ENCODE measurements at places on chromosomes 12 and 14.

DNA sequence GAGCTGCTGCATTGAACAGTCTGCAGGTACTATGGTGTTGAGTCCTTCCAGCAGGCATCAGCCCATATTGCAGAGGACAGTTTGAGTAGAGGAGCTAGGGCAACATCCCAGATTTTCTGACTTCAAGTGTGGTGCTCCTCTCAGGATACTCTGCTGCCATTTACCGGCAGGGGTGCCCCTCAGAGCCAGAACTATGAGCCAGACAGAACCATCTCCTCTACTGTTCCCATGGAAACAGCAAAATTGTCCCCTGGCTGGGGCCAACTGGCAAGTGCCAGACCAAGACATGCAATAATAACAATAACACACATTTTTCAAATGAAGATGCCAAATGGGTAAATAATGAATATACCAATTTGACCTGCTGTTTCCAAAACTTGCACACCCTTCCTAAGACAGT lies 102.9 kb downstream of the ADCK1 start:
- DNase-seq = no peak

DNA sequence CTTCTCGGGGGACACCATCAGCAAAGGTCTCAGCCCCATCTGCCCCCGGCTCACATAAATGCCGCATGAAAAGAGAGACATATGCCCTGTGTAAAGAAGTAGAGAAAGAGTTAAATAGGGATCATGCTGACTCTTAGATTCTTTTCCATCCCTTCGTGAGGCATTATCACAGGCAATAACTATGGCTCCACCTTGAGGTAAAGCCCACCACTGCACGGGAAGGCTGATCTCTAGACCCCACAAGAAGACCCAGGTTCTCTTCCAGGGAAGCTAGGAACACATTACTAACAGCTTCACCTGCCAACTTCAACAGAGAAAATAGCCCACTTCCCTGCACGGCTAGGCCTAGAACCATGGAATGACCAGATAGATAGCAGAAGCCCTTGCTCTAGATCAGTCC lies 14.1 kb upstream of the NOP2 start:
- DNase-seq = no peak

DNA sequence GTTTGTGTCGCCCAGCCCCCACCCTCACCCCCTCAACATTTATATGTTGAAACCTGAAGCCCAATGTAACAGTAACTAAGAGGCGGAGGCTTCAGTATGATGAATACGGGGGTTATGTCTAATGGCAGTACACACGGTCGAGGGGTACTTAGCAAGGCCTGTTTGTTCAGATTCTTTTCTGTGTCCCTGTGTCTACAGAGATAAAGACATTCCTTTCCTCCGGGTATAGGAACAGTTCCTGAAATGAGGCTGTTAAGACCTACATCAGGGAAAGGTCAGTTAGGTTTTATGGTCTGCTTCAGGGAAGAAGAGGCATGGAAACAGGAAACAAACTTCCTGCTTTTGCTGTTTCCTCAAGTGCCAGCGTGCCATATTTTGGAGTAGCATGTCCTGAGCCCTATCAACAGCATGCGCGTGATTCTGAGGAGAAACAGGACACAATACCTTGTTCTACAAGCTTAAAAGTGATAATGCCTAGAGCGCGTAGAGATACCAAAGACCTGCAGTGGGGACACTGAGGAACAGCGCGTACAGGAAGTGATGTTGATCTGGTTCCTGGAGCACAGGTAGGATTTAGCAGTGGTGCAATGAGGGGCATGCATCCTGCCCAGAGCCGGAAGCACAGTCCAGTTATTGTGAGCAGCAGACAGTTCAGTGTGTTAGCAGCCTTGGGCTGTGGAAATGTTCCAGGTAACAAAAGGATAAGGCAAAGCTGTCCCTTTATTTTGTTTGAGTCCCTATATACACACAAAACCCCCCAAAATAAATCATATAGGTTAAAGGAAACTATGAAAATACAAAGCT lies 47.2 kb downstream of the FGD4 start:
- DNase-seq = no peak

DNA sequence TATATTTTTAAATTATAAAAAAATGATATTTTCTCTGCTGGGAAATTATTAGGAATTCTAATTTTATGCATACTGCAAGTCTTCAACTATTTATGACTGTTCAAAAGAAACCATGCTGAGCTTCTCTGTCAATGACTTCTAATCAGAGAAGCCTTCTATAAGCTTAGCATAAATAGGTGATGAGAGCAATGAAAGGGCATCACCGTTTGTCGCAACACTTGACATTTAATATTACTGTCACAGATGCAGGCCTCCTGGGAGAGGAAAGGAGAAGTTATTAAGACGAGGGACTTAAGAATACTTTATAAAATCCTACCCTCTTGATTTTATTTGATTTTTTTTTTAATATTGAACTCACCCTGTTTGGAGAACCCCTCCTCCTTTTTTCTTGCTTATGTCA lies 69.8 kb downstream of the CAPZA3 start:
- no peak for DNase-seq

DNA sequence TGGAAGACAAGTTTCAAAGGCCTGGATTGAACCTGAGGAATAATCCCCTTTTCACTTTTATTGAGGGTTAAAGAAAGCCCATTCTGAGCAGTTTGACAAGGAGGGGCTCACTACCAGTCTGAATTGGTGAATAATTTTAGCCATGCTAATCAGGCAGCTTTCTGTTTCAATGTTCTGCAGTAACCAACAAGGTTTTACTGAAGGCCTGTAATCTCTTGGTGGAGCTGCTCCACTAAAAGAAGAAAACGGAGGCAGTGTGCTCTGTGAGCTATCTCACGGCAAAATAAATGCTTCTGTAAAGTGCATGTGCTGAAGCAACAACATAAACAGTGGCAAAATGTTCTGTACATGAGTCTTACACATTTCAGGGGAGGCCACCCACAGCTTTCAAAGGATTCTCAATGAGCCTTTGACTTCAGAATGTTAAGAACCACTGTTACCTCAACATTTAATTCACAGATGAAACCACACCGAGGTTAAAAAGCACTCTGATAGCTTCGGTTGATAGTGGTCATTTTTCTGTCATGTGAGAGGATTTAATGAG lies 111.2 kb downstream of the LRIG3 start:
- no peak for DNase-seq

DNA sequence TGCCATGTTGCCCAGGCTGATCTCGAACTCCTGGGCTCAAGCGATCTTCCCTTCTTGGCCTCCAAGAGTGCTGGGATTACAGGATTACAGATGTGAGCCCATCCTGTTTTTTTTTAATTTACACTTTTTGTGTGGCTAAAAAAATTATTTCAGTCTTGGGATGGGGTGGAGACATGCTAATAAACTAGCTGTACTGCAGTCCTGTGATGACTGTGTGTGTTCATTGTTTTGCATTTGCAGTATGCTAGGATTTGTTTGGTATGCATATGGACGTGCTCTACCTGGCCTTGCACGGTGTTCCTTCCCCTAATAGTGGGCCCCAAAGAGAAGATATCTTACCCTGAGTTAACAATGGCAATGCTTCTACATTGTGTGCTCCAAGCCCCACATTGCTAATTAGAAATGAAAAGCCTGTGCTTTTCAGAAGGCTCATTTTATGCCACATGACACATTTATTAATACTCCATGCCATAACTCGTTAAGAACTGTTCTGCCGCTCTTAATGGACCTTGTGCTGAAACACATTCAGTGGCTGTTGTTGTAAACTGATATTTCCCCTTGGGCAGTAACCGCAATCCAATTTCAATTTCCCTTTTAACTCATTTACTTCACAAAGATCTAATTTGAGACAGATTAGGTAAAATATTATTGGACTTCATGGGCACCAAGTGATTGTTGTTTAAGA lies 86.4 kb downstream of the SCN8A start:
- DNase-seq = no peak

GRCh38 chr14:39050389-39050788 lies 52.6 kb downstream of the SEC23A start:
- no peak for DNase-seq

DNA sequence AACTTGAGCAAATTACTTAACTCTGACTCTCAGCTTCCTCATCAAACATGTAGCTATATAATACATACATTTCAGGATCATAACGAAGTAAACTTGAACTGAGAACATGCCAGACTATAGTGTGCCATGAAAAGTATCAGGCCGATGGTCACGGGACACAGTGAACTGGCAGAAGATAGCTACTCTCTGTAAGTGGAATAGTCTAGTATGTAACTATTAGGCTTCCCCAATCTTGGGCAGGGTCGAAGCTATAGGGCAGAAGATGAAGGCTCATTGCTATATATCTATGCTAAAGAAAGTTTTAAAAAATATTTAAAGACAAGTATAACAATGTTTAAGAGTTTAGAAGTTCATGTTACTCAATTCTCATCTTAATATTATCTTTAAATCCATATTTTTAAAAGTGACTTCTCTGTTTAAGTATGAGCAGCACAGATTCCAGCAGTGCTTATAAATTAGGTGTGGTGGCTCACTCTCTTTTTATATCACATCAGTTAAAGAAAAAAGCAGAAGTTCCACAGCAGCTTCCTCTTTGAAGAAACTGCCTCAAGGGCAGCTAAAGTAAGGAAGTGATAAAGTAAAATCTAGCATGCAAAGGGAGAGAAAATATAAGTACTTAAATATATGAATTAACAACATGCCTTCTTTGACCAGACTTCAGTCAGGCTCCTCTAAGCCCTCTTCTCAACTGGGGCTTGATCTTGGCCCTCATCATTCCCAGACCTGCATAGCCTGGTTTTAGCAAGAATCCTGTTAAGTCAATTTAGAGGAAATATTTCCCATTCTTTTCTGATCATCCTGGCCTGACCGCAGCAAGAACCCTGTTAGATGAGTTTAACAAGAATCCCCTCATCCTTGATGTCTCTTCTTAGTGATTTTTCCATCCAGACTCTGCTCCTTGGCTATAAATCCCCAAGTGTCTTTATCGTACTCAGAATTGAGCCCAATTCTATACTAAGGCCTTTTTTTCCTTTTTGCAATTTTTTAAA lies 8.4 kb upstream of the GLIPR1 start:
- DNase-seq = no peak

GRCh38 chr14:104680806-104681688 lies 8.4 kb upstream of the INF2 start:
- no peak for DNase-seq

DNA sequence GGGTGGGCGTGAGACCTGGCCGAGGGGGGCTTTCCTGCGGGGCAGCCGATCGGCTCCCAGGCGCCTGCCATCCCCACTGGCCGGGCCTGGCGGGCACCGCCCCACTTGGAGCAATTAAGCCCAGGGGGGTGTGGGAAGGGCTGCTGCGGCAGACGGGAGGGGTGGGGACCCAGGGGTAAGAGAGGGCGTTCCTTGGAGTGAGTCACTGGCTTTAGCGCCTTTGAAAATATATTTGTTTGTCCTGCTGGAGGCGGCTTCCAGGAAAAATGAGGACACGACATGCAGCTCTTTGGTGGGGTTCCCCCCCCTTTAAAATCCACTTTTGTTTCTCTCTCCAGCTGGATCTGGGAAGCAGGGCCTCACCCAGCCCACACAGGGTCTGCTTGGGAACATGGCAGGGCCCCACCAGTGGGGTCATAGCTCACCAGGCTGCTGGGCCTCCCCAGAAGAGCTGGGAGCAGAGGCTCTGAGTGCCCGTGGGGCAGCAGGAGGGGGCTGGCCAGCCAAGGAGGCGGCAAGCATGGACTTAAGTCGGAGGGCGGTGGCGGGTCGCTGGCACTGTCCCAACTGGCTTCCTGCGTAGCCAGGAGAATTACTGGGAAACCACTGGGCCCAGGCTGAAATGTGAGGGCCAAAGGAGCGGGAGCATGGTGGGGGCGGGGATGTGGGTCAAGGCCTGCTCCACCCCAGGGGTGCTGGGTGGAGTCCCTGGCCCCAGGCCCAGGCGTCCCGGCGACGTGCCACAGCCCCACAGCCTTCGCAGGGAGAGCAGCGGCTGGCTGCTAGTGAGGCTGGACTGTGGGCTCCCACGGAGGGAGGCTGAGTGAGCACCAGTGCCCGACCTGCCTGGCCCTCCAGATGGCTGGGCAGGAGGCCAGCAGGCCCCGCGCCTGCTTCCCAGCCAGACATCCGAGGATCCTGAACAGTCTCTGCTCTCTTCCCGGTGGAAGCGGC lies 128.0 kb downstream of the RFLNA start:
- no peak for DNase-seq

DNA sequence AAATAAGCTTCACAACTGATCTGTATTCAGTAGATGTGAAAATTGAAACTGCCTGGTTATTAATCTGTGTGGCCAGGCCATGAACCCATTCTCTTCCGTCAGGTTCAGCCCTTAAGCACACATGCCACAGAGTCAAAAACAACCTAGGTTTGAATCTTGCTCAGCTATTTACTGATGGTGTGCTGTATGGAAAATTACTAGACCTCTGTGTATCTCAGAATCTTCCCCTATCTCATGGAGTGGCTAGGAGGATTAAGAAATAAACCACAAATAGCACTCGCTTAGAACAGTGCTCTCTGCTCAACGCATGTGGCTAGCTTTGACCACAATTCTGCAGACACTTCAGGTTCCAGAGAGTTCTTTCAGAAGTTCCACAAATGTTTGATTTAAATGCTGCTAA lies 240.7 kb upstream of the PLEKHG7 start:
- DNase-seq = no peak

Measured in CD8-positive, alpha-beta T cell (primary cell).